ENCODE measurements at places on chromosomes 11 and 22.

GRCh38 chr11:116990811-116991210 lies 107.4 kb downstream of the SIK3 start:
- no peak for DNase-seq

- DNase-seq: no peak
Observed at GRCh38 chr22:50542416-50542927, 3.2 kb upstream of the KLHDC7B start.

DNA sequence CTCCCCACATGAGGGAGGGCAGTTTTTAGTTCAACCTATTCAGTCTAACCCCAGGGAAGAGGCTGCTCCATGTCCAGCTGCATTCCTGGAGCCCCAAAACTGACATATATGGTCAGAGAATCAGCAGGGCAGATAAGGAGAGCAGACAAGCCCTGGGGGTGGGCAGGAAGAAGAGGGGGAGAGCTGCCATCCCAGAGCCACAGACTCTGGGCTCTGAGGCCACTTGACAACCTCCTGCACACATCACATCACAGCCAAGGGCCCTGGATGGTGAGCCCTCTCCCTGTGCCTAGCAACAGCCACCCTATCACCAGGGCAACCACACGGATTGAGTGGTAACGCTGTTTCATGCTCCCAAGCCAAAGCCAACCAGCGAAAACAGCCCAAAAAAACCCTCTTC lies 3.1 kb downstream of the ARHGAP1 start:
- DNase-seq: peak; percentile 14

DNA sequence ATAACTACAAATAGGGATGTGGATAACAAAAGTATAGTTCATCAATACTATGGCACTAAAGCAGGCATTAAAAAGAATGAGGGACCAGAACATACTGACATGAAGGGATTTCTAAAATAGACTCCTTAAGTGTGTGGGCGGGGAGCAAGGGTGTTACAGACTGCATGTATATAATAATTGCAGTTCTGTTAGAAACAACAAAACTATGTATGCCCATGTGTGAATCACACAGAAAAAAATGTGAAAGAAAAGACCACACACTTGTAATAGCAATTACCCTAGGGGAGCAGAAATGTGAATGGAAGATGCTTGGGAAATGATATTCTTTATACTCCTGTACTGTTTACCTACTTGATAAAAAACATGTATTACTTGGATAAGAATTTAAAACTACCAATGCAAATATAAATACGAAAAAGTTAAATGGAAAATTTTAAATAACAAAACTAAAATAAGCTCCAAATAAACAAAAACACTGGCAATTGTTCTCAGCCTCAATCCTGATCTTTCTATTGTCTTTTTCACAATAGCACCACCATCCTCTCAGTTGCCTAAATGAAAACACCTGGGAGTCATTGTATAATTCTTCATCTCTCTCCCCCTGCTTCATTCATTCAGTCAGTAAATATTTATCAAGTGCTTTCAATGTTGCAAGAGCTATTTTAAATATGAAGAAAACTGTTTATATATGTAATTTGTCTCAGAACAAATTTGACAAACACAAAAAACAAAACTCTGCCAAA lies 129.8 kb downstream of the FCHSD2 start:
- no peak for DNase-seq

DNA sequence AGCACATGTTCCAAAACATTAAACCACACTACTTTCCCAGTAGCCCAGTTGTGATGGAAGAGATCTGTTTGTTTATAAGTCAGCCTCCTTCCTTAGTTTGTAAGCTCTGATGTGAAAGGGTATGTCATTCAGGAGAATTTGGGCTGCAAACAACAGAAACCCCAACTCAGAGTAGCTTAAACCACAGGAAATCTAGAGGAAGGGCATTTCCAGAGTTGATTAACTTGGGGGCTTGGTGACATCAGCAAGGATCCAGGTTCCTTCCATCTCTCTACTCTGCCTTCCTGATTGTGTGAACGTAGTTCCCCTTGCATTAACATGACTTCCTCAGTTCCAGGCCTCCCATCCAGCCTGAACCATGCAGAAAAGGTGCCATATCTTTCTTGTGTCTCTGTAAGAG lies 6.5 kb upstream of the FJX1 start:
- no peak for DNase-seq

- DNase-seq: no peak
Observed at GRCh38 chr22:50670914-50671538, 1.6 kb upstream of the SHANK3 start.

GRCh38 chr11:130740819-130741218 lies 175.5 kb downstream of the SNX19 start:
- no peak for DNase-seq

- DNase-seq: peak; percentile 50
Observed at GRCh38 chr11:135006800-135007199, 594.8 kb upstream of the B3GAT1 start.

GRCh38 chr11:74636630-74637184 lies 44.3 kb downstream of the POLD3 start:
- DNase-seq: no peak

DNA sequence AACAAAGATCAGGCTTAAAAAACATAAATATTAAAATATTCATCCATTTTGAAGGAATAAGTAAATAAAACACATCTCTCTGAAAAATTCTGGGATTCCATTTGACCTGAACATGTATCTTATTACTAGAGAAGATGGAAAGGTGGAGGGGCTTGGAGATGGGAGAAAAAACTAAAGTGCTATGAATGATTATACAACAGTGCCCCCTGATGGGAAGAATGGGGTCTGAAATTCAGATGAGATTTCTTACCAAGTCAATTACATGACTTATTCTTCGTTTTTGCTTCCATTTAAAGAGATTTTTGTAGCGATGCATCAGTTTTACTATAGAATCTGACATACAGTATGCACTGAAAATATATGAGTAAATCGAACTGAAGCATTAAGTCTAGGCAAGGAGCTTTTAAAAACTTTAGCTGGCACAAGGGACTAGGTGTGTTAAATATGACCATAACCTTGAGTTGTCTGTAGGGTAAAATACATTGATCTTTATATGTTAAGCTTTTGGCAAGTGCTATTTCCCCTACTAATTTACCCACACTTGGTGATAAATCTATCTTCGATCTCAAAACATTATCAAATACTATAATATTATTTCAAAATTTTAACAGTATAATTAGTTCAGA lies 718.8 kb downstream of the CNTN5 start:
- DNase-seq: no peak

DNA sequence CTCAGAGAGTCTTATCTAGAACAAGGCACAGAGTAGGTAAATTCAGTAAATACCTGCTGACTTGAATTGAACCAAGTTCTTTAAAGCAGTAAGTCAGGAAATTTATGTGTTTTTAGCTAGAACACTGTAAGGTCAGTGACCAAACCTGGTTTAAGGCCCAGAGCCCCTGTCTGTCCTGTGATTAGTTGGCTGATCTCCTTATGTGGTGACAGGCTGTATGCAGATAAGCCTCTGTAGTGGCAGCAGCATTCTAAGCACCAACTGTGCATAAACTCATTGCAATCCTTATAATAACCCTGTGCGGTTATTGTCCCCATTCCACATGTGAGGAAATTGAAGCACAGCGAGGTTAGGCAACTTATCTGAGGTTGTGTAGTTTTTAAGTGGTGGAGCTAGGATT lies 40.5 kb downstream of the FBXO7 start:
- no peak for DNase-seq

DNA sequence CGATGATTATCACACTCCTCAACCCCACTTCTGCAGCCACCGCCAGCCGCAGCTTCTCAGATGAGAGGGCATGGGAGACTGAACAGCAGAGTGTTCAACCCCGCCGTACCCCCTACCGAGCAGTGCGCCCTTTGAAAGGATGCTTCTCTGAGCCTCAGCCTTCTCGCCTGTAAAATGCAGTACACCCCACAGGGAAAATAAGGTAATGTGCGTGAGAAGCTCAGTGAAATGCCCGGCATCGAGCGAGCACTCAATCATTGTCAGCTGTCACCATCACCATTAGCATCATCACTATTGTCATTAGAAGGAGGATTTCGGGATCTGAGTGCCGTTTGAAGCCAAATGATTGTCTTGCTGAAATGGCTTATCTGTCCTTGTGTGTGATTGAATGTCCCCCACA lies 13.6 kb downstream of the TRIM29 start:
- DNase-seq: no peak

DNA sequence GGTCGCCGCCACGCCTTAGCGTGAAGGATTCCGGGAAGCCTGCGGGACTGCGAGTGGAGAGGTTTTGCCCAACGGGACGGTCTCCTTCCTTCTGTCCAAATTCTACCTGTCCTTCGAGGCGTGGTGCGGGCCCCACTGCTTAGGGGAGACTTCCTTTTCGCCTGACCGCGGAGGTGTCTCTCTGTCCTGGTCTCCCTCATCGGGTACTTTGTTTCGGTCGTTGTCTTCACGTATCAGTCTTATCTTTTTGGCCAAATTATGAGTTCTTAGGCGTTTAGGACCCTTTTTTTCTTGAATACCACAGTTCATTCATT lies 388 bp downstream of the HINFP start:
- no peak for DNase-seq

DNA sequence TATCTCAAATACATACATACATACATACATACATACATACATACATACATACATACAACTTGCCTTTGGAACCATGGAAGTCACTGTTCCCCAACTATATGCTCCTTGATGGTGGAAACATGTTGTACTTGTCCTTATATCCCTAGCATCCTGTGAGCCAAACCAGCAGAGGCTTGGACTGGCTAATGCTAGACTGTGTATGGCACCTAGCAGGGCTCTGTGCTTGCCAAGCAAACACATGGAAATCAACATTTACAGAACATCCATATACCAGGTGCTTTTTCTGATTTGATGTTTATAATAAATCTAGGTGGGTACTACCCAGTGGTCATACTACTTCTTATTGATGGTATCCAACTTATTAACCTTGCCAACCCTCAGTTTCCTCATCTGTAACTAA lies 86.1 kb downstream of the ABTB2 start:
- DNase-seq: no peak

DNA sequence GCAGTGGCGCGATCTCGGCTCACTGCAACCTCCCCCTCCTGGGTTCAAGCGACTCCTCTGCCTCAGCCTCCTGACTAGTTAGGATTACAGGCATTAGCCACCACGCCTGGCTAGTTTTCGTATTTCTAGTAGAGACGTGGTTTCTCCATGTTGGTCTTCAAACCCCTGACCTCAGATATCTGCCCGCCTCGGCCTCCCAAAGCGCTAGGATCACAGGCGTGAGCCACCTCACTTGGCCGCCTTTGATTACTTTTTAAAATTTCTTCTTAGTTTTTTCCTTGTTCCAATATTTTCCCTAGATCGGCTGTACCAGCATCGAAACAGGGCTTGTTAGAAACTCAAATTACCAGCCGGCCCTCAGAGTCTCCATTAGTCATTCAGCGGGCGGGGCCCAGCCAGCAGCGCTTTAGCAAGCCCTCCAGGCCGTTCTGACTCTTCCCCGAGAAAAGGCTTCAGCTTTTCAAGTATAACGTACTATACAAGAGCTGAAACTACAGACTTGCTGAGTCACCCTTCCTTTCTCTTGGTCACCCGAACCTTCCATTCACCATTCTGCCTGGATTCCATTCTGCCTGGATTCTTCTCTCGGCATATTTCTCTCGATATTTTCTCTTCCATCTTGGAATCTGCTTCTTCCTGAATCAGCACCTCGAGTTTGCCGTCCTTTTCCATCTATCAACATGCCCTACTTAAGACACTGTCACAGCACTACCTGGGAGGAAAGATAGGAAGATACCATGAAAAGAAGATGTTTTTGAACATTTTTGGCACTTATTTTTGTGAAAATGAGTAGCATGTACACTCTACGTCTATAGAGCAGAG lies 6.7 kb upstream of the CAPRIN1 start:
- DNase-seq: no peak

DNA sequence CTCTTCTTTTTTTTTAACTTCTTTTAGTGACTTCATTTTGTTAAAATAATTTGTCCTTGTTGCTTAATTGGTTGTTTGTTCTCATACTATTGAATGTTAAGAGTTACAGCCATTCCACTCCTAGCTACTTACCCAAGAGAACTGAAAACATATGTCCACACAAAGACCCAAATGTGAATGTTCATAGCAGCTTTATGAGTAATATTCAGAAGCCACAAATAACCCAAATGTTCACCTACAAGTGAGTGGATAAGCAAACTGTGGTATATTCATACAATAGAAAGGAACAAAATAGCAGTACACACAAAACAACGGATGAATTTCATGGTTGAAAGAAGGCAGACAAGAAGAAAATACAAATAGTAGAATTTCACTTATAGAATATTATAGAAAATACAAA lies 1.4 kb upstream of the OR4D11 start:
- no peak for DNase-seq

GRCh38 chr11:13928566-13929251 lies 33.8 kb upstream of the SPON1 start:
- no peak for DNase-seq

DNA sequence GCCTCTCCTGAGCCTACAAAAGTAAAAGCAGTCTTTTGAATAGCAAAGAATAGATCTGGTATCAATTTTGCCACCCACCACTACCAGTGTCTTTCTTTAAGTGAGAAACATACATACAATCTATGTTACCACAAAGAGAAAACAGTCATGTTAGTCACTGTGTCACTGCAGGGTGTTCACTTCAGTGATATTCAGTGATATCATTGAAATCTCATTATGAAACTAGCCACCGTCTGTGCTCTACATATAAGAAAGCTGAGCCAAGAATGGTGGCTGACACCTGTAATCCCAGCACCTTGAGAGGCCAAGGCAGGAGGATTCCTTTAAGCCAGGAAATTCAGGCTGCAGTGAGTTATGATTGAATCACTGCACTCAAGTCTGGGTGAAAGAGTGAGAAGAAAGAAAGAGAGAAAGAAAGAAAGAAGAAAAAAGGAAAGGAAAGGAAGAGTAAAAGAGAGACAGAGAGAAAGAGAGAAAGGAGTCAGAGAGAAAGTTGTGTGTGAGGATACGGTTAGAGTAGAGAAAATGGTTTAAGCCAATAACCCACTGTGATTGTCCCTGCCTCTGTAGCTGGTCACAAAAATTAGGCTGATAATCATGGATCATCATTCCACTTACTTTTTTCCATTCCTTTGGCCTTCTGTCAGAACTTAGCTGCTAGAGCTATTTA lies 847.1 kb downstream of the FAM181B start:
- DNase-seq: no peak

- DNase-seq: no peak
Observed at GRCh38 chr11:47524291-47524874, 28.5 kb downstream of the CELF1 start.

DNA sequence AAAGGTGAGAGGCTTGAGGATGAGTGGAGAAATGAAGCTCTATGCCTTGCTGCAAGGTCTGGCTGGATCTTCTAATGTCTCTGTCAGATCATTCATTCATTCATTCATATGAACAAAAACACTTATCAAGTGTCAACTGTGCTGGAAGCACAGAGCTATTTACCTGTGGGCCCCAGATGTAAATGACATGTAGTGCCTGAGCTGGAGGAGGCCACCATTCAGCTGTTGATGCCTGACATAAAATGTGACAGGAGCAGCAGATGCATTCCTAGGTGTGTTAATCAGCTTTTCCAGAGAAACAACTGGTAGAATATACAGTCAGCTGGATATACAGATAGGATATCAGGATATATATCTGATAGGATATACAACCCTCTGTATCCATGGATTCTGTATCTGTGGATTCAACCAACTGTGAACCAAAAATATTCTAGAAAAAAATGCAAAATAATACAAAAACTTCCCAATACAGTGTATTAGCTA lies 44.5 kb downstream of the TSPAN18 start:
- DNase-seq: no peak
